Mammary epithelial cell (primary cell): ENCODE measurements at places on chromosomes 7 and 10. TPM values are rescaled to one million over a fixed set of nuclear protein-coding genes. Genes with fewer than 3 reads are reported as not detected.

Gene SPRN
- 3.7 TPM for total RNA-seq

Gene FAS
- total RNA-seq: 71.8 TPM

Gene NRCAM
- 77.8 TPM for total RNA-seq

Gene TMED4
- total RNA-seq: 48.2 and 57.9 TPM in 2 replicates

Gene UNCX
- total RNA-seq: not detected in 2 replicates

Gene AKR1C8
- total RNA-seq: not detected

Gene IFIT5
- 7.3 and 7.6 TPM in 2 replicates for total RNA-seq

Gene MEPCE
- total RNA-seq: 23.2 TPM

Gene RNF32
- 1.0 TPM for total RNA-seq

Gene SORBS1
- 9.8 TPM for total RNA-seq

Gene PTF1A
- not detected for total RNA-seq

Gene ZNF488
- 0.67 TPM for total RNA-seq

Gene FAM25C
- not detected for total RNA-seq

Gene C10orf67
- 0.16 and 0.35 TPM in 2 replicates for total RNA-seq

Gene C7orf57
- total RNA-seq: 0.67 TPM

Gene TMEM229A
- not detected in 2 replicates for total RNA-seq

Gene CCDC3
- 7.7 TPM for total RNA-seq

Gene ADAM22
- total RNA-seq: 0.67 TPM

Gene NPTX2
- total RNA-seq: 0.21 TPM in 1 of 2 replicates, not detected in the other

Gene OSBPL3
- total RNA-seq: 42.7 TPM
